ENCODE measurements at places on chromosomes 5 and 9. TPM values are rescaled to one million over a fixed set of nuclear protein-coding genes. Genes with fewer than 3 reads are reported as not detected.
A peak's percentile ranks its signal among the peaks of the same experiment; 100 is the strongest.

Gene SCGB3A2
- total RNA-seq, result not detected

Gene CDX1
- total RNA-seq, result not detected

Gene C9orf50
- not detected for total RNA-seq

Gene NR4A3
- total RNA-seq, result under 0.01 TPM

Gene JADE2
- 12.5 TPM for total RNA-seq

Gene TMEM203
- 25.7 TPM for total RNA-seq

Gene CEP120
- total RNA-seq, result 9.9 TPM

GRCh38 chr9:88732128-88732527 is 197.2 kb downstream of the NXNL2 start:
- peak; percentile 81 for DNase-seq

- DNase-seq, result no peak
These were observed 1176.1 kb downstream of the CDH9 start for GRCh38 chr5:25862276-25862675.

DNA sequence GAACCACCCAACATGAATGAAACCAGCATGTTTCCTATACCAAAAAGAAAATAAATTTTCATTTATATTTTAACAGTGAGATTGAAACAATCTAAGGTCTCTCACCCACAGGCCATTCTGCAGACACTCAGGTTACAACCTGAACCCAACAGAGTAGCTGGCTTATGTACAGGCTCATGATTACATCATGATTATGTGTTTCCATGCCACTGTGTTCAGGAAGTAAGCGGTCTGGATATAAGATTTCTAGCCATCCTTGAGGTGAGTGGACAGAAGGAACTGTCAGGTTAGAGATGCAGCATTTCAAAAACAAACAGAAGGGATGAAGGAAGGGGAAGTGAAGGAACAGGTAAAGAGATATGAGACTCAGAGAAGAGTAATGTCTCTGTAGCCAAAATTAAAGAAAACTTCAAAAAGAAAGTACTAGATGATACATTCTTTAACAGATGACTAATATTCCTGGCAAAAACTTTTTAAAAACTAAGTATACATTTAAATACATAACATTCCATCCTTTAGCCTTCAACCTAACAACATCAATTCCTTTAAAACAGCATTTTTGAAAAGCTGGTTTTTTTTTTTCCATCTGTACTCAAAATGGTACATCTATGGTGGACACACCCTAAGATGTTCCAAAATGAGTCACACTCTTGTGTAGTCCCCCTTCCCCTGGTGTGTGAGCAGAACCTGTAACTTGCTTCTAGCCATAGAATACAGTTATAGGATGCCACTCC is 119.8 kb downstream of the LPAR1 start:
- no peak for DNase-seq

DNA sequence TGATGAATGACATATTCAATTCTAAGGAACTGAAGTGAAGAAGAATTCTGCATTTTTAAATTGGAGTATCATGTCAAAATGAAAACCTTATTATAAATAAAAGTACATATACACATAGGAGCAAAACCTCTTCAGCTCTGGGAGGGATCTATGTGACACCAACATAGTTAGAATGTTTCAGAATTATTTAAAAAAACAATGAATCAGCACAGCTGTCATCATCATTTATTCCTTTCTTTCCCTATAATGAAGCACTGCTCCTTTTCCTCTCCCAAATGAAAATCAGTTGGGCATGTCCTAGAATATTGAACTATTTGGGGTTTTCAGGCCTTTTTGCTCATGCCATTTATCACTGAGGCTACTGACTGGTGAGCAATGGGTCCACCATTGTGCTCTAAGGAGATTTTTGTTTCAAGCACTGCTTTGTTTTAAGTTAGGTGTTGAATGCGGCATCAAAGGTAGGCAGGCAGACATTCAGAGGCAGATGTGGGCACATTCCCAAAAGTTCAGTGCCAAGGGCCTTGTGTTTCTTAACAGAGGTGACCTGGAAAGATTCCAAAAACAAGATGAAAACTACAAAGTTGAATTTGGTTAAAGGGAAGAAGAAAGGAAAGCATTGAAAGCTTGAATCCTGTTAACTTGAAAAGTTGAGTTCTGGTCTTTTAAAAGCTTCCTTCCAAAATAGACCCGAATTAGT is 126.4 kb upstream of the ADAMTSL1 start:
- DNase-seq, result peak; percentile 27

- no peak for DNase-seq
These were observed at the start of gene ANKRD18A for GRCh38 chr9:38620483-38621433. ANKRD18A (minus strand) TSS chr9:38620596; CDS start chr9:38620285, 311 bp downstream.

DNA sequence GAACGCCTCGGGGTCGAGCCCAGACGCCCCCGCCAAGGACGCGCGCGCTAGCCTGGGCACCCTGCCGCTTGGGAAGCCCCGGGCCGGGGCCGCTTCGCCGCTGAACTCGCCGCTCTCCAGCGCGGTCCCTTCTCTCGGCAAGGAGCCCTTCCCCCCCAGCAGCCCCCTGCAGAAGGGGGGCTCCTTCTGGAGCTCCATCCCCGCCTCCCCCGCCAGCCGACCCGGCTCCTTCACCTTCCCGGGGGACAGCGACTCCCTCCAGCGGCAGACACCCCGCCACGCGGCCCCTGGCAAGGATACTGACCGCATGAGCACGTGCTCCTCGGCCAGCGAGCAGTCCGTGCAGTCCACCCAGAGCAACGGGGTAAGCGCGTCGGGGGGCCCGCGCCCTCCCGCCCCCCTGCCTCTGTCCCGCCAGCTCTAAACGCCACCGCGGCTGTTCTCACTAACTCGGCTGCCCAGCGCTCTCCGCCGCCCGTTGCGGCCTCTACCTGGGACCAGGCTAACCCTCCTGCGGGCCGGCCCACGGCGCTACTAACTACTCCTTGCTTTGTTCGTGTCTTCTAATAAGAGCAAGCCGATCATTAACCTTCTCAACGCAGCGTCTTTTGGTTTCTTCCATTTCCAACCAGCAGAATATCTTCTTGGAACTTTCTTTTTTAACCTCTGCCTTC is 93.6 kb upstream of the OTULINL start:
- no peak for DNase-seq

DNA sequence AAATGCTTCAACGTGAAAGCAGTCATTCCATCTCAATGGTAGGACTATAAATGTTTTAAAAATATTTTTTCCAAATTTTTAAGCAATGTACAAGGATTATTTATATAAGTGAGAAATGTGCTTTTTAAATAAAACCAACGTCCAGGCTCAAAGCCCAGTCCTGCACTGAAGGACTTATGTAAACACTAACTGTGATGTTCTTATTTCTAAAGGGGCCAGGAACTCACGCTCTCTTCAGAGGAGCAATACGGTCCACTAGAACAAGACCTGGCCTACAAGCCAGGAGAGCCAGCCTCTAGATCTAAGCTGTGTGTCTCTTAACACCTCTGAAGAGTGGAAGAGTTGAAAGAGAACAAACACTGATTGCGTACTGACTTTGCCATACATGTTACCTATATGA is 12.1 kb downstream of the TTLL11 start:
- DNase-seq, result no peak

- DNase-seq, result no peak
These were observed 368.4 kb upstream of the GRAMD2B start for GRCh38 chr5:126054577-126055347.

DNA sequence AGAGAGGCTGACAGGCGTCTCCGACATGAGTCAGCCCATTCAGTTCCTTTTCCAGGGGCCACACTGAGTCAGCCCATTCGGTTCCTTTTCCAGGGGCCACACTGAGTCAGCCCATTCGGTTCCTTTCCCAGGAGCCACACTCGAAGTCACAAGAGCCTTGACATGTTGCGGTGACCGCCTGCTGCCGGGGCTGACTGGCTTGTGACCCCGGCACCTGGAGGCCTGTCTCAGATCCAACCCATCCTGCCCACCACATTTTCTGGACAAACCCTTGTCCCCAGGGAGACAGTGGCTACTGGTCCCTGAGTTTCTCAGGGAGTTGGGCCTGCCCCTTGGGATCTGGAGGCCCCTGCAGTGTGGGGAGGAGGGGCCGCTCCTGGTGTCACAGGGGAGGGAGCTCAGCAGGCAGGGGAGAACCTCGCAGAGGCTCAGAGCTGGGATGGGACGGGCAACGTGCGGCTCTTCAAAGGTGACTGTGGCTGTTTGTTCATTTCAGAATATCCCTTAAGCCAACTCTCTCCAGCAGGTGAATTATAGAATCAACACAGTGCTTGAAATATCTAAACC is 40.5 kb upstream of the LPCAT1 start:
- peak; percentile 67 for DNase-seq

DNA sequence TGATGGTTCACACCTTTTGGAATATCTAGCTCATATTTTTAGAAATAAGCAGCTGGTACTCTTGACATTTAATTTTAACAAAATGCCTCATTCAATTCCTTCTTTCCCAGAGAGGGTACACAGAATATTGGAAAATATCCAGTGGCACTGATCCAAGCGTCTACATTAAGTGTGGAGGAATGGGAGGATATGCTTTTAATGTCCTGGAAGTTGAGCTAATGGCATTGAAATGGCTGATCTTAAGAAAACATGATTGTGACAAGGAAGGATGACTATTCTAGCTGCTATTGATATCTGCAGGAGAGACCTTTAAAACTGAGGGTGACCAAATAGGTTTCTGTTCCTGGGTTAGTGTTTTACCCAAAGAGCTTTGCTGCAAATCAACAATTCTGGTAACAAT is 30.0 kb downstream of the ZNF366 start:
- DNase-seq, result peak; percentile 72

DNA sequence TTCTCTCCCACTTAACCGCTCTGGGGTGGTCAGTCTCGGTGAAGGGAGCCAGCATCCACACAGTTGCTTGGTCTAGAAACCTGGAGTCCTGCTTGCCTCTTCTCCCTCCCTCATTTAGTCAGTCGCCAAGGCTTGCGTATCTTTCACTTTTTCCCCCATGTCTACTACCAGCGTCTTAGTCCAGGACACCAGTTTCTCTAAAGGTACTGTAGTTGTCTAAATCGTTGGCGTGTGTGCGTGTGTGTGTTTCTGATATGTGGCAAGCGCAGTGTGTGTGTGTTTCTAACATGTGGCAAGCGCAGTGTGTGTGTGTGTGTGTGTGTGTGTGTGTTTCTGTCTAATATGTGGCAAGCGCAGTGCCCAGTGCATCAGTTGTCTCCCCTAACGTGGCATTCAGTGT is 641 bp downstream of the ATP6V1G1 start:
- DNase-seq, result peak; percentile 55

DNA sequence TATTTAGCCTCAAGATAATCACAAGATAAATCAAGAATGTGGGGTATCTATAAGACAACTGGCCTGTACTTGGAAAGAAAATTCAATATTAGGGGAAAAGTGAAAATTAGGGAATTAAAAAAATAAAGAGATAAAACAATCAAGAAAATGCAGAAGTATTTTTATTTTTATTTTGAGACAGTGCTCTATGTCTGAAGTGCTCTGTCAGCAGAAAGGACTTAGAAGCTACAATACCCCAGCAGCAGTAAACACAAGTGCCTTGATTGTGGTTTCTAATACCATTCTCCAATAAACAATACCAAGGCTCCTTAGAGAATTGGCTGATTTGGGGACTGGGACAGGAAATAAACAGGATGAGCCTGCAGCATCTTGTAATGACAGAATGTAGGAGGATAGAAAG is 144.9 kb downstream of the RFK start:
- no peak for DNase-seq

DNA sequence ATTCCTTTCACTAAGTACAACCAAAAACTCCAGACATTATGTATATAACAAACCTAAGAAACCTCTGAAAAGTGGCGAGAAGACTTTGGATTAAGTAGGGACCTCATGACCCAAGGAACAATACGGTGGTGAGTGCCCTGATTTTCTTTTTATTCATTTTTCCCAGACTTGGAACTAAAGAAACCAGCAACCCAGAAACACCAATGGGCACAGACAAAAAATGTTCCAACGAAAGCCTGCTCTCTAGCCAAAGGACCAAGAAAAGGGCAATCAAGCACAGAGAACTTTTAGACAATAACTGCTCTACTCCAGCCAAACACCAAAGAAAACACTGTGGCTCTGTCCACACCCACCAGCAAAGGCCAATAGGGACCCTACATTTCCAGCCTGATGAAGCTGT is 66.2 kb upstream of the SSBP2 start:
- no peak for DNase-seq

DNA sequence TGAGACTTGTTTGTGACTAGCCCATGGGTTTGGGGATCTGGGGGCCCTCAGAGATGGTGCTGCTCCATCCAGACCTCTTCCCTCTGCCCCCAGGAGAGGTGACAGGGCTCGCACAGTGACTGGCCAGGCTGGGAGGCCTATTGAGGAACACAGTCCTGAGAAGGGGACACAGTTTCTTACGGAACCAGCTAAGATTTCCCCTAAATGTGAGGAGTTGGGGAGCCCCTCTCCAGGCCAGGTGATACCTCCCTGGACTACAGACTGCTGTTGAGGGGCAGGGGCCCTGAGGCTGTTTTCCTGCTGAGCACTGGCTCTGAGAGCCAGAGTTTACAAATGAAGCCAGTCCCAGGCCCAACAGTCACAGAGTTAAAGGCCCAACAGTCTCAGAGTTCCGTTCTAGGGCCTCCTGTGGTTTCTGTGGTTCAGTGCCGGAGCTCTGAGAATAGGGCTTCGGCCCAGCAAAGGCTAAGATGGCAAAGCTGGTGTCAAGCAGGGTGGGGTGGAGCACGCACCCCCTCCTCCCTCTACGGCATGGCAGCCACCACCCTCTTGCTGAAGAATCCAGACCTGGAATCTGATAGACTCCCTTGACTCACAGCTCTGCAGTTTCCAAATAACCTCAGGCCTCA is 1.1 kb upstream of the SEMA4D start:
- DNase-seq, result no peak

DNA sequence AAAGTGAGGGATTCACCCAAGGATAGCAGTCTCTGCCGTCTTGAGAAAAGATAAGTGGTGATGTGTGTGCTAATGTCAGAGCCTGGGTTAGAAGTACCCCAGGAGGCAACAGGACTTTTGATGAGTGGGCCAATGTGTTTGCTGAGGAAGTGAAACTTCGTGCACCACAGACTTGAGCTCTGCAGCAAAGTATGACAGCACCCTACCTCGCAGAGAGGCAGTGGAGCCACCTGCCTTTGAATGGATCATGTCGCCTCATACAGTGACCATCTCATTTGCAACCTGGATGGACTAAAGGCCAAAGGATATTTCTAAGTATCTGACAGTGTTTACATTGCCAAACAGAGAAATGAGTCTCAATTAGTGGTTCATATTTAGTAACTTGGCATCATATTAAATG is 593.9 kb upstream of the GRAMD2B start:
- DNase-seq, result no peak

DNA sequence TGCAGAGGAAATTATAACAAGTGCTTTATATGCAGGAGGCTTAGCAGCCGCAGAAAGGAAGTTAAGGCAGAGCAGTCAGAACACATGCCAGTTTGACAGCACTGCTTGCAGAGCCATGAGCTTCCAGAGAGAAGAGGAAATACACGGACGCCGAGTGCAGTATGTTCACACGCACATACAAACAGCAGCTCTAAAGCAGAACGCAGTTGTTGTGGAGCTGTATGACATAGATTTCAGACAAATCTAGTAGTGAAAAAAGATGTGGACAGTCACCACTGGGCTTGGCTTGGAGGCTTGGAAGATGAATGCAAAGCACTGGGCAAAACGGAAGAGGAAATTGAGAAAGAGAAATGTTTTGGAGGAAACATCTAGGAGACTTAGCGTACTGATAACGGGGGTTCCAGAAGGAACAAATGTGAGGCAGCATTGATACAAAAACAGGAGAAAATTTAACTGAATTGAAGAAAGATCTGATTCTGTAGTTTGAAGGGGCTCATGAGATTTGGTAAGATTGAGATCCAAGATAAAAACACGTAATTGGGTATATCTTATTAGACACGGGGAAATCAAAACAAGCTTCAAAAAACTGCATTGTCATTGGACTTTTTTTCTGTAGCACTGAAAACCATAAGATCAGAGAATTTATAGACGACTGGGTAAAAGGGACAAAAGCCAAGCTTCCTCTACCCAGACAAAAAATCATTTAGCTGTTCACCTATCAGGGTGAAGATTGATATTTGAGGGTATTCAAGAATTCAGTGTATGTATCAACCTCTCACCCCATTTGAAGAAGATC is 19.6 kb upstream of the ROPN1L start:
- peak; percentile 44 for DNase-seq

All from dermis microvascular lymphatic vessel endothelial cell (primary cell).